ENCODE measurements at places on chromosomes 13 and 19. TPM values are rescaled to one million over a fixed set of nuclear protein-coding genes. Genes with fewer than 3 reads are reported as not detected.

GRCh38 chr19:49331616-49332055 is 3.6 kb upstream of the CD37 start:
- DNase-seq, result no peak

DNA sequence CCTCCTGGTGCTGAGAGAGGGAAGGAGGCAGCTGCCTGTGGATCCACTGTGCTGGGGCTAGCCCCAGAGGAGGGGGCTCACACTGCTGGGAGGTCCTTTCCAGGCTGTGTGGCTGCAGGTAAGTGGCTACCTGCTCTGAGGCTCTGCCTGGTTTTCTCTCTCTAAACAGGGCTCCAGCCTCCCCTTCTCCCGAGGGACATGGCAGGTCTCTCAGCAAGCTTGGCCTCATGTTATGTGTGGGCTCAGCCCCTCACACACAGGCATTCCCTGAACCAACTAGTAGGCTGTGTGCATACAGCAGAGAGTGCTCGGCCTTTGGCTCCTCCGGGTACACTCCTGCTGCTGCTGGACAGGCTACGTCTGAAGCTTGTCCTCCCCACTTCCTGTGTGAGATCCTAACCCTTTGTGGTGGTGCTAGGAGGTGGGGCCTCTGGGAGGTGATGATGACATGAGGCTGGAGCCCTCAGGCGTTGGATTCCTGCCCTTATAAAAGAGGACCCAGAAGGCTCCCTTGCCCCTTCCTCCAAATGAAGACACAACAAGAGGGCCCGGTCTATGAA is 4.2 kb downstream of the ZNF835 start:
- DNase-seq, result no peak

The FFAR2 gene
- polyA plus RNA-seq, result 0.11 TPM

- no peak for DNase-seq
These were observed 358.1 kb downstream of the ENOX1 start for GRCh38 chr13:43428545-43429296.

- DNase-seq, result no peak
These were observed 131.2 kb downstream of the RXFP2 start for GRCh38 chr13:31870511-31870910.

- no peak for DNase-seq
These were observed 917 bp upstream of the CLPTM1 start for GRCh38 chr19:44954278-44954648.

GRCh38 chr19:46393456-46394401 is 19.6 kb downstream of the CCDC8 start:
- DNase-seq, result peak; percentile 48

GRCh38 chr19:27993619-27994570 is 1219.1 kb downstream of the UQCRFS1 start:
- no peak for DNase-seq

- DNase-seq, result no peak
These were observed 2.9 kb upstream of the GARIN5B start for GRCh38 chr19:55365964-55366363.

- DNase-seq, result no peak
These were observed 54.7 kb downstream of the SLC15A1 start for GRCh38 chr13:98697791-98698190.

GRCh38 chr19:55486043-55486970 is 1.3 kb downstream of the NAT14 start:
- peak; percentile 79 for DNase-seq

- peak; percentile 85 for DNase-seq
These were observed 40.6 kb upstream of the FAM216B start for GRCh38 chr13:42740753-42741152.

- DNase-seq, result peak; percentile 96
These were observed 8.0 kb downstream of the ANGPTL8 start for GRCh38 chr19:11247391-11247790.

DNA sequence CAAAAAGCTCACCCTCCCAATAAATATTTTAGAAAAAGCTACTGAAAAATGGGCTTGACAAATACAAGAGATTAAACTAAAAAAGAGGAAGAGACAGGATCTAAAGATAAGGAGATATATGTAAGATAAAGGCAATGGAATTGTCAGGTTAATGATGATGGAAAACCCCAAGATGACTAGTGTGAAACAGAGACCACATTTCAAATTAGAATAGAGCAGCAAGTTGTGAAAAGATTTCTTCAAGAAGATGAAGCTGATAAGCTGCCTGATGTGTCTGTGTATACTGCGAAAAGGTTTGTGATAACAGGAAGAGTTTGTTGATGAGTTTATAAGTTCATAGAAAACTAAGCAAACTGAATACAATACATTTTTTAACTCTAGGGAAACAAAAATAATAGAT is 840.1 kb upstream of the SLITRK5 start:
- no peak for DNase-seq

DNA sequence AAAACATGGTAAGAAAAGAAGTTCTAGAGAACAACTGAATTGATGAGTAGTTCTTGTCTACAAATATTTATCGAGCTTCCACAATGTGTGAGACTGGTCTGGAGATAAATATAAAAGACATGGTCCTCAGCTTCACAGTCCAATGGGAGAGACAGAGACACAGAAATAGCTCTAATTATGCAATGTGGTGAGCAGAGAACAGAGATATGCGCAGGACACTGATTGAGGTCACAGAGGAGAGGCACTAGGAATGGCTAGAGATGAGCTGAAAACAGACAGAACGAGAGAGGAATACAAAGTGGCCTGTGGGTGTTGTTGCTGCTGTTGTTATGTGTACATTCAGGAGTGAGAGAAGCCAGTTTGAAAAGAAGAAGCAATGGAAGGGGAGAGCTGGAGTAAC is 53.2 kb downstream of the GPALPP1 start:
- no peak for DNase-seq

DNA sequence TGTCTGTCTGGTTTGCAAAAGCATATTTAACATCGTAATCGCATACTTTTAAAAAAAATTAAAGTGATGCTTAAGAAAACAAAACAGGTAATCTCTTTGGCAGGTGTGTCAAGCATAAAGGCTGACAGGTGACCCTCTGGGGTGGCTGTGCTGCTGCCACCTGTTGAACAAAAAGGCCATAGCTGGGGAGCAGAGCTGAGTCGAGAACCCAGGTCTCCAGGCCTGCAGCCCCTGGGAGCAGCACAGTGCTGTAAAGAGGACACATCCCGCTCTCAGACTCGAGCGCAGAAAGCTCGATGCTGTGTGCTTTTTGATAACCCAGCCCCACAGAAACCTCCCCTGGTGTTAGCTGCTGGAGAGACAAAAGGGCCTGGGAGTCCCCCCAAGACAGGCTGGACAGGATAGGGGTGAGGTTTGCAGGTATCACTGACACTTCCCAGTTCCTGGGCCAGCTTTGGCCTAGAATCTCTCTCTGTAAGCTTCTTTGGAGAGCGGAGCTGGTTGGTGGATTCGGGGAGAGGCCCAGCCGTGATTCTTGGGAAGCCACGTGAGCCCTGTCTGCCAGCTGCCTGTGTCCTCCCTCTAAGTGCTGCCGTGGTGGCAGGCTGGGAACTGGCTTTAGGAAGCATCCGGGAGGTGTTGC is 66.9 kb downstream of the C13orf42 start:
- DNase-seq, result no peak

The KLF12 gene
- 2.5 TPM for polyA plus RNA-seq

- DNase-seq, result no peak
These were observed 91.5 kb downstream of the TSC22D1 start for GRCh38 chr13:44484562-44485138.

DNA sequence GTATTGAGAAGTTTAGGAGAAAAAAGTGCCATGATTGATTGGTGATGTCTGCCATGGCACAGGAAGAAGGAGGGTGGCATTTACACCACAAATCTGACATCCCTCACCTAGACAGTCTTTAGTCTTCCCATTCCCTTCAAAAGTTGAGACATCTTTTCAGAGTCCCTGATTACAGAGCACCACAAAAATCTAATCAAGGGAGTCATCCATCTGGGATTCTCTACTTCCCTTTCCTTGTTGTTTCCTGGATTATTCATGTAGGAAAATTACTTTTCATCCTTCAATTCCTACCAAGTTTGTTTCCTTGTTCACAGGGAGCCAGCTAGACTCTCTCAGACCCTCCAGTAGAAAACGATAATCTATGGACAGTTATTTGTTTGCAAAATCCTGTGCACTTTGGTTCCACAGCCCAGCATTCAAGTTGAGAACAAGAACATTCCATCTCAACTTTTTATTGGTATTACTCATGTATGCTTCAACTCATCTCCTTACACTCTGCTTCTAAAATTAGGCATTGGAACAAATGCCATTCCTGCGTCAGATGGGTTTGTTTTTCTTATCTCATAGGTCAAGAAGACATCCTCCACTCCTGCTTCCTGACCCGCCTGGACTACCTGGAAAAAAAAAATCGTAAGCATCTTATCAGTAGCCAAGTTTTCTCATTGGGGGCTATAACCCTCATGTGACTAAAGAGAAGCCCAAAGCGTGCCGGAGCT is 259.9 kb downstream of the FOXO1 start:
- DNase-seq, result no peak
